ENCODE measurements at places on chromosomes 6 and 20.

- DNase-seq: peak; percentile 81
These were observed 44.8 kb downstream of the AGPAT4 start for GRCh38 chr6:161228921-161229591.

DNA sequence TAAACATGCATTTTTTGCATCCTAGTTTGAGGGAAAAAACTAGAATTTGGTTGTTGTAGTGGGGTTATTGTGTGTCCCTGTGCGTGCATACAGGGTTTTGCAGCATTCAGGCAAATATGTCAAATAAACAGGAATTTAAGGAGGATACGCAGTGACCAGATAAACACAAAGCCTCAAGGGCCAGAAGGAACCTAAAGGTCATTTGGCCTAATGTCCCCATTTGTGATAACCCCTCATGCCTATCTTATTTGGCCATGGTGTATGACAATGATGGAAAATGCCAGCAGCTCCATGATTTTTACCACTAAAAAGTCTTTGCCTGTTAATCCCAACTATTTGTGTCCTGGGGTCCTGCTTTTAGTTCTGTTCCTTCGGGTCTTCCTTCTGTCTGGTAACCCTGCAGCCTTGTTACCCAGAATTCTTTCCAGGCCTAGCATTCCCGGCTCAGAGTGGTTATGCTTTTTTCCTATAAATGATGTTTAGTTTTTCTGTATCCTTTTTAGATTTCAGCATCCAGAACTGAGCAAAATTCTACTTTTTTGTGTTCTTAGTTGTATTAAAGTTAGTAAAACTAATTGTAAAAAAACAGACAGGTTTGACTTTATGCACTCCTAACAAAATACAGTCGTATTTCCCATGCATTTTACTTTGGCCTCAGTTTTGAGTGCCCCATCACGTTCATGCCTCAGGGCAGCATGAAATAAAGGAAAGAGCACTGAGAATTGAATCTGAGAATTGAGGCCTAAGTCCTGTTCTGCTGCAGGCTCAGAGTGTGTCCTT is 4.4 kb downstream of the STX16 start:
- no peak for DNase-seq

- no peak for DNase-seq
These were observed 710 bp downstream of the TINAG start for GRCh38 chr6:54308986-54309315.

GRCh38 chr20:57732226-57732625 is 22.4 kb upstream of the PMEPA1 start:
- no peak for DNase-seq

DNA sequence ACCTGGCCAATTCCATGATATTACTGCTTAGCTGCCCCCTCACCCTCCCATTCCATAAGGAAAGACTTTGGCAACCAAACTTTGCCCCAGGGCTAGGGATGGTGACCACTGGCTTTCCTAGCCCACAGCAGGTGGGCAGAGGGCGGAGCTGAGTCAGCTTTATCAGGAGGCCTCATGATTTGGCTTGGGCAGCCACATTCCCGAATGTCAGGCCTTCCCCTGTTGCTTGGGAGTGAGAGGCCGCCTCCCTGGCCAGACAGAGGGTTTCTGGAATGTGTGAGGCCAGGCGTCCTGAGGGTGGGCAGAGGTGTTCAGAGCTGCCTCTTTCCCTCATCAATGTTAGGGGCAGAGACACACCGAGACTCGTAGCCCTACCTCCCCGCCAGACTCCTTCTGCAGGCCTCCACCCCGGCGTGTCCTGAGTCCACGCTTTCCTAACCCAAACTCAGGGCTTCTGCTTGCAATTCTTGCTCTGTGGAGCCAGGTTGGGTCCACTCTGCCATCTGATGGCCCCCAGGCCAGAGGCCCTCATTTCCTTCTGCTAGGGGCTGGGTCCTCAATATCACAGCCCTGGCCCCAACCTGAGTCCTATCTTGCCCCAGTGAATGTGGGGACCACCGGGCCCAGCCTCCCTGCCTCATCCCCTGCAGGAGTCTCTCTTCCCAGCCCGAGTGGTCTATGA is 19.3 kb downstream of the UQCC2 start:
- peak; percentile 69 for DNase-seq

DNA sequence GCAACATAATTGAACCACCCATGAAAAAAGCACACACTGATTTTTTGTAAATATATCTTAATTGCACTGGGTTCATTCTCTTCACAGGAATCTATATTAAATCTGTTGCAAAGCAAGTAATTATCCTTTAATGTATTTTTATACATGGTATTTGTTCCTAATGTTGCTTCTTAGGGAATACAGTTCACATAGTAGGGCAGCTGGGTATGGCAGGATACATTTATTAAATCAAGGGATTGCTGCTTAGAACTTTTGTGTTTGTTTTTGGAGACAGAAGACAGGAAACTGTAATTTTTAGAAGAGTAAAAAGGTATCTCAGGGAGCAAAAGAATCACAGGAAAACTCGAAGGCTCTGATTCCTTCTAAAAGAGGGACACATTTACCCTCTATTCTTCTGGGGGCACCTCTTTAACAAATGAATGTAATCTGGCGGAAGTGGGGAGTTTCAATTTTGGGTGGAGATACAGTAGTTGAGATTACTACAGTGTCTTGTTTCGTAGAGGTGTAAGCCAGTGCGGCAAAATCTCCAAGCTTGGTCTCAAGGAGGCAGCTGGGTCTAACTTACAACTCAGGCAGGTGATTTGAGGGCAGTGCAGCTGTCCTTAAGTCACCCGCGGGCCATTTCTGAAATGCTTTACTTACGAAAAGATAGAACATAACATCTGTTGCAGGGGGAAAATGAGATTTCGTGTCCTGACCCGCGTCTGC is 812 bp upstream of the SMIM13 start:
- DNase-seq: no peak

Measured in islet precursor cell (in vitro differentiated cells).